ENCODE measurements at places on chromosomes 12 and 14. TPM values are rescaled to one million over a fixed set of nuclear protein-coding genes. Genes with fewer than 3 reads are reported as not detected.

AQP2 gene
- total RNA-seq = not detected

SOX5 gene
- 7.8 TPM for total RNA-seq

TMEM179 gene
- total RNA-seq = 6.0 TPM

SIRT4 gene
- 0.96 TPM for total RNA-seq

MLF2 gene
- total RNA-seq = 267 TPM

DNA sequence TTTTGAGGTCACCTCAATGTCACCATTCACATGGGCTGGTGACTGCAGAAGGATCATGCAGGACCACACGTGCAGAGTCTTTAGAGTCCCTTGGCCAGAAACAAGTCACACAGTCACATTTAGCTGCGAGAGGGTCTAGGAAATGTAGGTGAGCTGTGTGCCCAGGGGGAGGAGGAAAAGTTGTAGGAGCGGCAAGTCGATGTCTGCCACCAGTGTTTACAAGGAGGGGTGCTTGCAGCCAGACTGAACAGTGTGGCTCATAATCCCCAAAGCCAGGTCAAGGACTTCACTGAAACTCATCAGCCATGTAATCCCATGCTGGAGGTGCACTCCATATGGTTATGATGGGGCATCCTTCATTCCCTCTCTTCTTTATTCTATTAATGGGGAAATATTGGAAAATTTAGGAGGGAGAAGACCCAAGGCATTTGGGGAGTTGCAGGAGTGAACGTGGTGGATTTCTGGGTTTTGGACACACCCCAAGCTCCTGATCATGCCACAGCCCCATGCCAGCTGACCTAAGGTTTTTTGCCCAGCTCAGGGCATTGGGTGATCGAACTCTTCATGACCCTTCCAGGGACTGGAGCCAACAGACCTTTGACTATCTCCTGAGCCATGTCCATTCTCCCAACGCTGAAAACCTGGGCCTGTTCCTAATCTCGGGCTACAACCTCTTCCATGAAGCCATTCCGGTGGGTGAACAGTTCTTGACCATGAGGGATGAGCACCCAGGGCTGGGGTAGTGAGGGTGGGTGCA lies 7.2 kb downstream of the DAO start:
- DNase-seq = no peak

DNA sequence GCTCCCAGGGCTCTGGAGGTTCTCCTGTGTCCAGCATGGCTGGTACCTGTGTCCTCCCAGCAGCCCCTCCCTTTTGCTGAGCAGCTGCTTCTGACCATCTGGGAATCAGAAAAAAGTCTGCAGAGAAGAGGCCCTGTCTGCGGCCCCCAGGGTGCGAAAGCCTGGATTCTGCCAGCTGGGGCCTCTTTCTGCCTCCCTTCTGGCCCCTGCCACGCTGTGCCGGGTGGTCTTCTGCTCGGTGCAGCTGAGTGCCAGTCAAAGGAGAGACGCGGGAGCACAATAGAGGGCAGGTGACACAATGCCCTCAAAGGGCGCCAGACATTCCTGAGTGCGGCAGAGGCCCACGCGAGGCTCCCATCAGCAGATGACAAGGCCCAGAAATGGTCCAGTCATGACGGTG lies 12.6 kb downstream of the BTBD6 start:
- DNase-seq = no peak

DNA sequence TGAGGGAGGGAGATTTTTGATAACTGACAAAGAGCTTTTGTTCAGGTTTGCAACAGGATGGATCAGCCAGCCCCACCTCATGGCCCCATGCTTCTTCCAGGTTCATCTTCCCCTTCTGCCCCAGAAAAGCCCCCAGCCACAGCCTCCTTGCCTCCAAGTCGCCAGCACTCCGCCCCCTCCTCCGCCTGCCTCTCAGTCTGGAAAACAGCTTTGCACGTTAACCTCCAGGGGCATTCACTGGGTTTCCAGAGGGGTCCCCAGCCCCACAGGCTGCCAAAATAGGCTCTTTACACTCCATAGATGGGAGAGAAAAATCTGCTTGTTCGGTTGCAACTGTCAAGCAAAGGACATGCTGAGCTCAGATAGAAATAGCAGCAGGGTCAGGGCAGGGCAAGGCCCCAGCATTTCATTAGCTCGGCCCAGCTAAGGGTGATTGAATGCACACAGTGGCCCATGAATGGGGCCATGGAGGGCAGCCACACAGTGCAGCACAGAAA lies 253.6 kb downstream of the ZFP36L1 start:
- no peak for DNase-seq

- no peak for DNase-seq
Measured at GRCh38 chr14:52701223-52701622, 5.8 kb upstream of the PSMC6 start.

GRCh38 chr12:53300187-53300586 lies 692 bp downstream of the MYG1 start:
- no peak for DNase-seq

GRCh38 chr14:84749191-84749955 lies 780.6 kb upstream of the FLRT2 start:
- DNase-seq = no peak

DNA sequence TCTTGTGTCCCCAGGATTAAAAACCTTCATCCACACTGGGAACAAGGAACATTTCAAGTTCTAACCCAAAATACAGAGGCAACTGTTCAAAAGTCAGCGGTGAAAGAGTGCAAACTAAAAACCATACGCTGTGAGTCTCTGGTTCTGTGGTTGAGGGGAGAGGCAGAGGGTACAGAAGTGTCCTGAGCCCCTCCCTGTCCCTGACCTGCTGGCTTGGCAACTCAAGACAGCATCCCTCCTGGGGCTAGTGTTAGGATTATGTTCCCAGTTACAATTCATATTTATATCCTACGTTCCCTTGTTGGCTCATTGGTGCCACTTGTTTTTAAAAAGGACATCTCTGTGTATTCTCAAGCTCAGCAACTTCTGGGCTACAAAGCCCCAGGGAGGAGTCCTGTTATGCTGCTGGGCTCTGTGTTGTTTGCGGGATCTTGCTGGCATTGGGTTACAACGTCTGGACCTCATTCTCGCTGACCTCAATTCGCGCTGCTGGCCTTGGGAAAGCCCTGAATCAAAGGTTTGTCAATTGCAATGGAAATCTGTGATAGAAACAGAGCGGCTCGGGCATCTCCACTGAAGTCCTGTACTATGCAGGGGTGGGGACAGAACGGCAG lies 420.8 kb downstream of the FUT8 start:
- DNase-seq = no peak

DNA sequence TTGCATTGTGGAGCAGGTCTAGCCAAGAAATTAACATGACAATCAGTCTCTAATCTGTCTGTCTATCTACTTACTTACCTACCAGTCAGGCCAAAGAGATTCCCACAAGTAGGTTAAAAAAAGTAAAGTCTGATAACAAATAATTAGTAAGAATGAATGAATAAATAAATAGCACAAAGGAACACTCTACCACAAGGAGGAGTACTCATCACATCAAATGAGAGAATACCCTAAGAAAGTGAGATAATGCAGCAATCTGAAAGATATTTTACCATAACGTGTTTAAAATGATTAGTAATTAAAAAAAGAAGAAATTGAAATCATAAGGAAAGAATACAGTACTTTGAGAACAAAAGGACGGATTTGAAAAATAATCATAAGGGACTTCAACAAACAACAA lies 187.2 kb downstream of the SYNE2 start:
- DNase-seq = no peak

- DNase-seq = no peak
Measured at GRCh38 chr14:94926176-94926575, 156.3 kb upstream of the GSC start.

DNA sequence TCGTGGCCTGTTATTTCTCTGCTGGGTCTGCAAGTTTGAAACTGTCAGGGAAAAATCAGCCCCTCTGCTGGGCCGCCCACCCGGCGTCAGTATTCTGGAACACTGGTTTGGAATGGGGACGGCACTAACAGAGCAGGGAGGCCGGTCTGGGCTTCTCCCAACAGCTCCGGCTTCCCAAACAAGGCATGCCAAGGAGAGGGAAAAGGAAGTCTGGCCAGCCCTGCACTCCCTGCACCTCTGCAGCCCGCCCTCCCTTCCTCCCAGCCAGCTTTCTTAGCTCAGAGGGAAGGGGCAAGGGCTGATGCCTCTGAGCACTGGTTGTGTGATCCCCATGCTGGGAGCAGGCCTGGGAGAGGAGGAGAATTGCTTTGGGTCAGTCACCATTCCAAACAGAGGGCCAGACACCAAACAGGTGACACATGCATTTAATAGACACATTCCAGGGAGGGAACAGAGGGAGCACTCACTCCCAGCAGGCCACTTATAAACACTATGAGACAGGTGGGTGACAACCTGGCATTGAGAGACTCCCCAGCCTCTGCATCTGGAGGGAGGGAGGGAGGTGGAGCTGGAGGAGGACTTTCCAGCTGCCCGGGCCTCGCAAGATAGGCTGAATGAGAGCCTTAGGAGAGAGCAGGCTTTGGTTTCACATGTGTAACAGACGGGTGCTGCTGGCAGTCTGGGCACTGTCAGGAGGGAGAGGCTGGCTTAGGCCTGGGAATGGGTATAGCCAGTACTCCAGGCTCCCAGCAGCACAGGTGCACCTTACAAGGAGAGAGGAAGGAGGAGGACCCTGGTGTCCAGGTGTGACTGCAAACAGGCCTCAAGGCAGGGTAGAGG lies 10.3 kb downstream of the KRT75 start:
- DNase-seq = peak; percentile 10

DNA sequence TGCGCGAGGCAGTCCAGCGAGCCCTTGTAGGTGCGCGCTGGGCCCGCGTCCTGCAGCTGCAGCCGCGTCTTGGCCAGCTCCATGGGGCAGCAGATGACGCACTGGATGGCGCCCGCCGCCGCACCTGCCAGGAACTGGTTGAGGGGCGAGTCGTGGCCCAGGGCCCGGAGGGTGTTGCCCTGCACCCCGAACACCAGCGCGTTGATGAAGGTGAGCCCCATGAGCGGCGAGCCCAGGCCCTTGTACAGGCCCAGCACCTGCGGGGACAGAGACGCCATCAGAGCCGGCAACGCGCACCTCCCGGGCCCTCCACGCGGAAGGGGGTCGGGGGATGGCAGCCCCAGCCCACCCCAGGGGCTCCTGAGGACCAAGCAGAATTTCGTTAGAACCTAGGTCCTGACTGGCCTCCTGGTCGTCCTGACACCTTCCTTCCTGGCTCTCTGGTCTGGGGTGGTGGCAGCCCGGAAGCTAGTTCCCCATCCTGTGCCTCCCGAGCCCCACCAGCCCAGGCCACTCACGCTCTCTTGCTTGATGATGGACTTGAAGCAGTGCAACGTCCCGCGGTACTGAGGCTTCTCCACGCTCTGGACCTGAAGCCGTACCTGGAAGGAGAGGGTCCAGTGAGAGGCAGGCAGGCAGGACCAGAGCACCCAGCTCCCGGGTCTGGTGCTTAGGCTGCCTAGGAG lies 13.3 kb downstream of the SLC25A29 start:
- no peak for DNase-seq

- no peak for DNase-seq
Measured at GRCh38 chr14:94269156-94269555, 23.9 kb downstream of the SERPINA10 start.

DNA sequence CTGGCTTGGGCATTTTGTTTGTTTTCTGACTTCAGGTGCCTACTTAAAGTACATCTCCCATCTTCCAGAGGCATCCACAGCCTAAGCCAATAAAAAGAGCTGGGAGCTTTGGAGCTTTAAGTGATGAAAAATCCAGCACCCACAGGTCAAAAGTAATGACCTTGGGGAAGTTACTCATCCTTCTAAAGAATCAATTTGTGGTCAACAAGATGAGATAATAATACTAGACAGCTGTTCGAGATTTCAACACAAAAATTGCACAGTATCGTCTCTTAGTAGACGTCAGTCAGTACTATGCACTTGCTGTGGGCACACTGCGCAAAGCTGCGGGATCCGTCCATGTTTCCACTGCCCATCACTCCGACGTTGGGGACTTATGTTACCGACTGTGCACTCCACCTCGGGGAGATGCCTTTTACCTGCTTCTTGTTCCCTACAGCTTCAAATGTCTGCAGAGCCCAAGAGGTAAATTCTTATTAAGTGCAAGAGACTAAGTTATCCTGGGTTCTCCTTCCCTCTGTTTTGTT lies 1.3 kb downstream of the ST8SIA1 start:
- no peak for DNase-seq

- DNase-seq = peak; percentile 7
Measured at GRCh38 chr12:26768611-26769603, 64.1 kb downstream of the ITPR2 start.

Measured in prostate gland (tissue), 2 donors.